Renal pelvis (tissue), 12 donors: ENCODE measurements at places on chromosomes 2 and 18.

GRCh38 chr18:47996091-47996541, 65.7 kb upstream of the SMAD2 start:
- no peak for DNase-seq

DNA sequence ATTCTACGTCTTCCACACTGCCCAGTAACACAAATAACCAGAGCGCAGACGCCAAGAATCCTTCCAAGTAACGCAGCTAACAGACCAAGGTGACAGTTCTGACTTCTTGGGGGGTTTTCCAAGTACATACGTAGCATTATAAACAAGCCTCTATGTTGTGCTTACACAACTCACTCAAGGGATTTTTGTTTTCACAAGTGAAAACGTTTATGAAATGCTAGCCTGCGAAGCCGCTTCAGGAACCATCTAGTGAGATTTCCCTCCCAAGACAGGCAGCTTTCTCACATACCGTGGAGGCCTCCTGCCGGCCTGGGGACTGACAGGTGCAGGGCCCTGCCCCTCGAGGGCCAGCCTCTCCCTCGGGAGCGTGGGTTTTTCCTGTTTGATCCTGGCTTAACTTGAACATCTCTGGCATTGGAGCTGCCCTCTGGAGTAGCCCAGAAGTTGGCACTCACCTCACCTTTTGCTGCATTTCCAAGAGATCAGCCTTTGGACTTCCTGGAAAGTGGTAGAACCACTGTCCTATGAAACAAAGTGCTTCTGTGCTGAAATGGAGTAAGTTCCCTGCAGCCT, 151.1 kb downstream of the MBP start:
- no peak for DNase-seq

- DNase-seq, result no peak
These were observed 266.7 kb upstream of the HDAC4 start for GRCh38 chr2:239667431-239667985.

GRCh38 chr2:647691-648231, 29.4 kb downstream of the TMEM18 start:
- DNase-seq, result no peak

DNA sequence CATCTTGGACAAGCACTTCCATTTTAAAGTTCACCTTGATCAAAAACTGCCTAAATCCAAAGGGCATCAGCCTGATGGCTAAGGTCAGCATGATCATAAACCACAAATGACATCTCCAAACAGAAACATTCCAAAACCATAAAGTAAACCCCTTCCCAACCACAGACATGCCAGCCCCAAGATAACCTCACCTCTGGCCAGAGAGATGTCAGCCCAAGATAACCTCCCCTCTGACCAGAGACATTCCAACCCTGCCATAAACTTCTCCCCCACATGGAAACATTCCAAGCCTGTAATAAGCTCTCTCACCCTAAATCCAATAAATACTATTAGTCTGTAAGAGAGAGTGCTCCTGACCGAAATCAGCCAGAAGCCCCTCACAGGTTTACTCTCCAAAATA, 18.6 kb upstream of the MARCO start:
- no peak for DNase-seq

GRCh38 chr2:190999058-190999457, 14.9 kb downstream of the STAT1 start:
- DNase-seq, result no peak

GRCh38 chr2:11005032-11005431, 93.3 kb downstream of the KCNF1 start:
- no peak for DNase-seq

- DNase-seq, result no peak
These were observed 286.5 kb upstream of the REV1 start for GRCh38 chr2:99776206-99776905.

DNA sequence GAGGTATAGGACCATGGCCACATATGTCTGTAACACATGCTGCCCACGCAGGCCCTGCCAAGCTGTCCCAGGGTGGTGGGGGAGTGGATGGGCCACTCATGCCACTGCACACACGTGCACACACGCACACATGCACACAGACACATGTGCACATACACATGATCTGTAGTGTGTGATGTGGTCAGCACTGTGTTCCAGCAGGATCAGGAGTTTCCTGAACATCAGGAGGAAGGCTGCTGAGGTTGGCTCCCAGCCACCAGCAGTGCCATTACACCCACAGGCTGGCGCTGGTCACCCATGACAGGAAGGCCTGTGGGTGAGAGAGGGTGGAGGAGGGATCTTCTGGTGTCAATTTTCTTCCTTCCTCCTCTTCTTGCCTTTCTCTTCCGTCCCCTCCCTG, 44.7 kb downstream of the POMC start:
- no peak for DNase-seq

DNA sequence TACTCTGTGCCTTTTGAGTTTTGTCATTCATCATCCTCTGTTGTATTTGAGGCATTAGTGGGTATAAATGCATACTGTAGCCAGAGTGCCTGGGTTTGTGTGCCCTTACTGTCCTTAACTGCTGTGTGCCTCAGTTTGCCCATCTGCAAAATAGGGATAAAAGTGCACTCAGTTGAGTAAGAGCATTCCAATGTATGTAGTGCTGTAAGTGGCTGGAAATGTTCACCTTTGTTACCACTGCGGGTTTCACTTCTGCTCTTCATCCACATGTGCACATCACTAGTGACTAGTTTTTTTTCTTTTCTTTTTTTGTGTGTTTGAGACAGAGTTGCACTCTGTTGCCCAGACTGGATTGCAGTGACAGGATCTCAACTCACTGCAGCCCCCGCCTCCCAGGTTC, 39.9 kb downstream of the PLEKHB2 start:
- DNase-seq, result no peak

- DNase-seq, result no peak
These were observed 319.9 kb downstream of the MYCN start for GRCh38 chr2:16260041-16260830.

DNA sequence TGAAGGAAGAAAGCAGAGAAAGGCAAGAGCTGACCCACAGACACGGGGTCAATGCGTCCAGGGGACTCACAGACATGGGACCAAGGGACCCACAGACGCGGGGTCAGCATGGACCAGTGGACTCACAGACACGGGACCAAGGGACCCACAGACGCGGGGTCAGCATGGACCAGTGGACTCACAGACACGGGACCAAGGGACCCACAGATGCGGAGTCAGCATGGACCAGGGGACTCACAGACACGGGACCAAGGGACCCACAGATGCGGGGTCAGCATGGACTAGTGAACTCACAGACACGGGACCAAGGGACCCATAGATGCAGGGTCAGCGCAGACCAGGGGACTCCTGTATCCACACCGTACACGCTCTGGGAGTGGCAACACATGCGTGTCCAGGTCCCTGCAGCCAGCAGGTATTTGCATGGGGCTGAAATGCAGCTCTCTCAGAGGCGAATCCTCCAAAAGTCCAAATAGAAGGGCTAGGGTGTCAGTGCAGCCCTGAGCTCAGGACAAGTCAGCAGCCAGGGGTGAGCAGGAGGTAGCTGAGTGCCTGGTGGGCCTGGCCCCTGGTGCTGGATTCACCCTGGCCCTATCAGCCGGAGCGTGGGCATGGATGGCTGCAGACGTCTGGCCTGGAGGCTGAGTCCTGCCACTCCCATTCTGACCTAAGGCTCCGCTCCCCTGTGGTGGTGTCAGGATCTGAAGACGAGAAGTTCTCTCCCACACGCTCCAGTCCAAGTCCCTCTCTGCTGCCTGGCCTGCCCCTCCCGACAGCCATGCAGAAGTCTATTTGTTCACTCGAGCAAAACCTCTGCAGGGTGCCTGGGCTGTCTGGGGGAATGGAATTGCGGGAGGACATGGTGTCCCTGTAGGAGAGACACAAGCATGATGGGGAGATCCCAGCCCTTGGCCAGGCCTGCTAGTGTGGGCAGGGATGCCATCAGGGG, 28.5 kb downstream of the TMEM18 start:
- peak; percentile 58 for DNase-seq

- no peak for DNase-seq
These were observed 1254.5 kb upstream of the FAM98A start for GRCh38 chr2:34853646-34854045.

DNA sequence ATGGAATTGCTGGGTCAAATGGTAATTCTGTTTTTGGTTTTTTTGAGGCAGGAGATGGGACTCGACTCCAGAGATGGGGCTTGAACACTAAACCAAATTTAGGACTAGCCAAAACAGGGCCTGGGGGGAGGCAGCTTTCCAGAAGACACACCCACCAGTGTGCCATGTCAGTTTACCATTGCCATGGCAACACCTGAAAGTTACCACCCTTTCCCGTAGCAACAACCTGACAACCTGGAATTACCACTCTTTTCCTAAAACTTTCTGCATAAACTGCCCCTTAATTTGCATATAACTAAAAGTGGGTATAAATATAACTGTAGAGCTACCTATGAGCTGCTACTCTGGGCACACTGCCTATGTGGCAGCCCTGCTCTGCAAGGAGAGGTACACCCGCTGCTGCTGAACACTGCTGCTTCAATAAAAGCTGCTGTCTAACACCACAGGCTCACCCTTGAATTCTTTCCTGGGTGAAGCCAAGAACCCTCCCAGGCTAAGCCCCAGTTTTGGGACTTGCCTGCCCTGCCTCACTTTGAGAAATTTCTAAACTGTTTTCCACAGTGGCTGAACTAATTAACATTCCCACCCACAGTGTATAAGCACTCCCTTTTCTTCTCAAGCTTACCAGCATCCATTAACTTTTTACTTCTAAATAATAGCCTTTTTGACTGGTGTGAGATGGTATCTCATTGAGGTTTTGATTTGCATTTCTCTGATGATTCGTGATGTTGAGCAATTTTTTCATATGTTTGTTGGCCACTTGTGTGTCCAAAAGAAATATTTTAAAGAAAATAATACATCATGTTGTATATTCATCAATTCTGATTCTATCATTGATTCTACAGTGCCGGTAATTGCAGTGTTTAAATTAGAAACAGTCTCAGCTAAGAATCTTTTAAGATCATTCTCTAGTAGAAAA, 10.6 kb downstream of the CDK15 start:
- DNase-seq, result no peak

DNA sequence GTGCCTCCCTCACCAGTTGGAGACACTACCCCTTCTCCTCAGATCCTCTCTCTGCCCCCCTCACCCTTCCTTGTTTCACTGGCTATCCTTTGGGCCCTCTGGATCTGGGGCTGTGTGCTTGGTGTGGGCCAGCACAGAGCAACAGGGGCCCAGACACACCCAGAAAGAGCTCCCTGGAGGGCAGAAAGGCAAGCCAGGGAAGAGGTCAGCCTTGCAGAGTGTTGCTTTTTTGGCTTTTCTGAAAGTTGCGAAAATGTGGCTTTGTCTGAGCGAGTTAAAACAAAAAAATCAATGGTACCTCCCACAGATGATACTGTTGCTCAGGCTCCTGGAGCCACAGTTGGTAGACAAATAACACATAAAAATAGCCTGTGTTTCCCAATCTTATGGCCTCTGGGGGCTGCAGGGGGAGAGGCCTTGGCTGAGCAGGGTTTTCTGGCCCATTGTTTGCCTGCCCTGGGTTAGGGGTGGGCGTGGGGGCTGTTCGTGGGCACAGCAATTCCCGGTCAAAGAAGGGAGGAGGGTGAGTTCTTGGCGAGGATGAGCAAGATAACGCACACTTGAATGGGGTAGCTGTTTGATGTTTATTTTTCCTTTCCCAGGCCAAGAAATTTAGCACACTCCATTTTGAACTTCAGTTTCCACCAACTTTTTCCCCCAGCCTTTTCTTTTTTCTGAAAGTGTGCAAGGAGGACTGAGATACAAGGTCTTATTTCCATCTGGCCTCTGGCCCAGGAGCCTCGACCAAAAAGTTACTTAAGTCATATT, 167.0 kb upstream of the HAAO start:
- no peak for DNase-seq

- no peak for DNase-seq
These were observed 104.2 kb upstream of the FZD7 start for GRCh38 chr2:201929281-201930026.

DNA sequence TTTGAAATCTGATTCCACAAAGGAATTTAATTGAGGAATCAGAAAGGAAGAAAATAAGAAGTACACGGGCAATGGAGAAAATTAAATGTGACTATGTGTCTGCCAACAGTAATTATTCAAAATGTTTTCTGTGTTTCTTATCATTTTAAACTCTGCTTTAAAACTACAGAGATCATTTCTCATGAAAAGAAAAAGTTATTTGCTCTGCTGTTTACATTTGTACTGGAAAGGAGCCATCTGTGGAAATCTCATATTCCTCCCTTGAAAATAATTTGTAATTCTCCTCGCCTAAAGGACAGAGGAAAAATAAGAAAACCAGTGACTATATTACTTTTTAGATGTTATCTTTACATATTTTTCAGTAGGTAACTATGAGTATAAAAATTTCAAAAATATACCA, 181.9 kb upstream of the MEIS1 start:
- no peak for DNase-seq

DNA sequence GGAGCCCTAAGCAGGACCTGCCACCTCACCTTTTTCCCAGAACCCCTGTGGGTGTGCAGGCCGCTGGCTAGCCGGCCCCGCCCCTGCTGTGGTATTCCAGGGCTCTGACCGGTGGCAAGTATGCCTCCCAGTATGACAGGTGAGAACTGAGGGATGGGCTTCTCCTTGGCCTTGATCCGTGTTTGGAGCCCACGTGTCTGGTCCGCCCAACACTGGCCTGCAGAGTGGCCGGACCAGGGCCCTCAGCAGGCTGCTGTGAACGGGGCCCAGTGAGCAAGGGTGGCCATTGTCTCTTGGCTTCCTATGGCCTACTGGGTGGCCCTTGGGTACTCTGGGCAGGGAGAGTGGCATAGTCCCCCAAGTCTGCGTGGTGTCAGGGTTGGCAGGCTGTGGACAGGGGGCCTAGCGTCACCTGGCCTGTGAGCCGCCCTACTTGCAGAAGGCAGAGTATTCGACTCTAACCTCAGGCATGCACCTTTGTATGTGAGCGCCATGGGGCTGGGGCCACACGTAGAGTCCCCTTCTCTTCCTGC, 1.8 kb downstream of the RNPEPL1 start:
- no peak for DNase-seq

DNA sequence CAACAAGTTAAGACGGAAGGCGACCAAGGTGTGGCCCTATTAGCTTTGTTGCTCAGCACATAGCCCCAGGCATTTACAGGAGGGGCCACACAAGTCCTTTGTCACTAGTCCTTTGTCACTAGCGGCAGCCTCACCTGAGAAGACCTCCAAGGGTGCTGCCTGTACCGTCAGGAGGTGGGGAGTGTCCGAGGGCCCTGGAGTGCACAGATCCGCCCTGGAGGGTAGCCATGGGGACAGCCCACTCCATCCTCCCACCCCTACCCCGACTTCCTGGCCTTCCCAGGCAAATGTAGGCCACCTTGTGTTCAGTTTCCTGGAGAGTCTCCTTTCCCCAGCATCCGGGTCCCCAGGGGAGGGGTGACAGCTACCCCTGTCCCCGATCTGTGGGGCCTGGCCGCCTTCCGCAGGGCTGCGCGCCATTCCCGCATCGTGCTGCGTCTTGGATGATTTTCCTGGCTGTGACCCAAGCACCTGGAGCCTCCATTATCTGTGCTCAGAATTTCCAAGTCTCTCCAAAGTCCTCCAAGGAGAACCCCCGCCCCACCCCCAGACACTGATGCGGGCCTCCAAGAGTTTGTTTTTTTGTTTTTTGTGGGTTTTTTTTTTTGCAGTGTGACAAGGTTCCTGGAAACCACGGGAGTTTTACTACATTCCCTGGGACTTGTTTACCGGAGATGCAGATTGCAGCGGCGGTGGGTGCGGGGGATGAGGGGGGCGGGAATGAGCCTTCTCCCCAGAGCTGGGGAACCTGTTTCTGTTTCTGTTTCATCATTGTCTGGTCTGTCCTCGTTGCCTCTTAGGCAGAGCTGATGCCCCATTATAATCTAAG, 28.6 kb downstream of the TEX44 start:
- peak; percentile 28 for DNase-seq
